ENCODE measurements at places on chromosomes 1 and 21. TPM values are rescaled to one million over a fixed set of nuclear protein-coding genes. Genes with fewer than 3 reads are reported as not detected.

DNA sequence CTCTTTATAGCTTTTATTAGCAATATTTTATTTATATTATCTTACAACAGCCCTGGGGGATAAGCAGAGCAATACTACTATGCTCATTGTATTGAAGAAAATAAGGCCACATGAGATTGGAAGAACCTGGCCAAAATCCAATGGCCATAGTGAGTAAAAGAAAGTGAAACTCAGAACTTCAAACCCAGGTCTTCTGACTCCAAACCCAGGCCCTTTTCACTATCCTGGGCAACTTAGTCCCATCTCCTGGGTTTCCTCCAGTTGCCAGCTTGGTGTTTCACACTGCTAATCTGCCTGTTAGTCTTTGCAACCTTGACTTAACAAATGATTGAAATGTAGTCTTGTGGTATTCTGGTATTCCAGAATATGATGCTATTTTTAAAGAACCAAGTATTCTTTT is 22.4 kb upstream of the EXO1 start:
- DNase-seq, result no peak

- DNase-seq, result peak; percentile 41
Measured at GRCh38 chr1:8463144-8463927, 145.4 kb downstream of the SLC45A1 start.

DNA sequence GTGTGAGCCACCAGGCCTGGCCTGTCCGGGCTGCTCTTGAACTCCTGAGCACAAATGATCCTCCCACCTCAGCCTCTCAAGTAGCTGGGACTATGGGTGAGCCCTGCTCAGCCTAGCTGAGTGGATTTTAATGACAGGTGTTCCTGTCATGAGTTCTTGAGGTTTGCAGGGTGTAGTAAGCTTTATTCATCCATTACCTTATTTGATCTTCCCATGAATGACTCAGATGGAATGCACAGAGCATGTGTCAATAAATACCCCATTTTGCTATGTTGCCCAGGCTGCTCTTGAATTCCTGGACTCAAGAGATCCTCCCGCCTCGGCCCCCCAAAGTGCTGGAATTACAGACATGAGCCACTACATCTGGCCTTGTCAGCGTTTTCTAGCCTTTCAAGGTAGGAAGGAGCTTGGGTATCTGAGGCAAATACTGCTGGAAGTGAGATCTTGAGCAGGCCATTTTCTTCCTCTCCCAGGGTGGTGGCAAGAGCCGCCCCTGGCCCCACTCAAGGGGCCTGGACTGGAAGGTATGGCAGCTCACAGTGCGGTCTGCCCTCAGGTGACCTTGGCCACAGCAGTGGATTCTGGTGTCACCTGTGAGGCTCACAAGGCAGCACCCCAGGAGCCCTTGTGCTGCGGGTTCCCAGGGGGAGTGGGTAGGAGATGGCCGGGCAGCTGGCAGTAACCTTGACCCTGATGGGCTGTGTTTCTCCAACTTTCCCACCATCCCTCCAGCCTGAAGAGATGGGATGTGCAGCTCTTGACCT is 20.0 kb downstream of the PIK3CD start:
- no peak for DNase-seq

GRCh38 chr1:85816606-85817005 is 108.4 kb upstream of the ZNHIT6 start:
- DNase-seq, result no peak

DNA sequence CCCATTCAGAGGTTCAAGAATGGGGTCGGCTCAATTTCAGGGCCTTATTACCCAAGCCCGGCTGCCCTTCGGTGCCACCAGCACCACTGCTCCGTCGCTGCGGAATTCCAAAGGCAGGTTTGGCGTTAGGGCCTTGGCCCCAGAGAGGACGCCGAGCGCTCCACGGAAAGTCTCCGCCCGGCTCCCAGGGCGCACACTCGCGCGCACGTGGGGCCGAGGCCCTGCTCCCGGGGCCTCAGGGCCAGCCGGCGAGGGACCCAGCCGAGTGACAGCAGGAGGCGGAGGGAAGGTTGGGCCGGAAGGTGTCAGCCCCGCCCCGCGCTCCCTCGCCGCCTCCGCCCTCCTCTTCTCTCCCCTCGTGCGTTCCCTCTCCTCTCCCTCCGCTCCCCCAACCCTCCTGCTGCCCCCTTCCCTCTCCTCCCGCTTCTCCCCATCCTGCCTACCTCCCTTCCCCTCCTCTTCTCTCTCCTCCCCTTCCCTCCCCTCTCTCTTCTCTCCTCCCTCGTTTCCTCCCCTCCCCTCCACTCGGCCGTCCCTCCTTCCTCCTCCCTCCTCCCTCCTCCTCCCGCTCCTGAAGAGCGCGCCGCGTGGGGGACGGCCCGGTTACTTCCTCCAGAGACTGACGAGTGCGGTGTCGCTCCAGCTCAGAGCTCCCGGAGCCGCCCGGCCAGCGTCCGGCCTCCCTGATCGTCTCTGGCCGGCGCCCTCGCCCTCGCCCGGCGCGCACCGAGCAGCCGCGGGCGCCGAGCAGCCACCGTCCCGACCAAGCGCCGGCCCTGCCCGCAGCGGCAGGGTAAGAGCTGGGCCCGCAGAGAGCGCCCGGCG is at the start of gene ETS2:
Gene ETS2 (plus strand): TSS at position 602 of the 825 bp plus-strand sequence. CDS start 4,106 bp downstream, outside the sequence.
- no peak for DNase-seq

TEX38 gene
- not detected for total RNA-seq

SLFNL1 gene
- 0.18 TPM for total RNA-seq

All from glomerular endothelial cell (primary cell).